ENCODE measurements at places on chromosomes 1 and 21. TPM values are rescaled to one million over a fixed set of nuclear protein-coding genes. Genes with fewer than 3 reads are reported as not detected.

Gene OR2M7
- not detected for total RNA-seq

Gene OR2T33
- not detected for total RNA-seq

Gene DLGAP3
- 0.14 TPM for total RNA-seq

Gene LRRC38
- total RNA-seq: not detected

Gene GUCA2A
- total RNA-seq: 977 TPM

Gene ACTL8
- not detected for total RNA-seq

Gene CYP2J2
- 61.9 TPM for total RNA-seq

Gene IL19
- not detected for total RNA-seq

Gene MFSD2A
- 14.0 TPM for total RNA-seq

Gene KRTAP19-4
- total RNA-seq: not detected

Gene HES3
- not detected for total RNA-seq

Gene PRPF38A
- 19.1 TPM for total RNA-seq

Gene TMIGD3
- total RNA-seq: 0.27 TPM

Gene CCDC17
- 10.5 TPM for total RNA-seq

Gene TNNI3K
- not detected for total RNA-seq

Gene CD1E
- not detected for total RNA-seq

Gene APOBEC4
- total RNA-seq: not detected
